Right renal cortex interstitium (tissue), 3 donors: ENCODE measurements at places on chromosomes 13 and 19.

DNA sequence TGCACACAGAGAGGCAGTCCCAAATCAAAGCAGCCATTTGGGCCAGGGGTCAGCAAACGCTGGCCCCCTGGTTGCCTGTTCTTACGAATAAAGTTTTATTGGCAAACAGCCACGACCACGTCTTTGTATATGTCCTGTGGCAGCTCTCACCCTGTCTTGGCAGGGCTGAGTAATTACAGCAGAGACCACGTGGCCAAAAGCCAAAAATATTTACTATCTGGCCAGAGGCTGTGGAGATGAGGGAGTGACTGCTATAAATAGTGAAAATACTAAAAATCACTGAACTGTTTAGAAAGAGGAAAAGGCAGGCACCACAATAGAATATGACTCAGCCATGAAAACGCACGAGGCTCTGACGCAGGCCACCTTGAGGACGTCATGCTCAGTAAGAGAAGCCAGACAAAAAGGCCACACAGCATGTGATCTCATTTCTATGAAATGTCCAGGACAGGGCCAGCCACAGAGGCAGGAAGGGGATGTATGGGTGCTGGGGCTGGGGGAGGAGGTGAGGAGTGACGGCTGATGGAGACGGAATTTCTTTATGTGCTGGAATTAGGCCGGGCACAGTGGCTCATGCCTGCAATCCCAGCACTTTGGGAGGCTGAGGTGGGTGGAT lies 29.4 kb downstream of the SMIM24 start:
- DNase-seq, result no peak

- no peak for DNase-seq
These were observed 687.0 kb downstream of the EFNB2 start for GRCh38 chr13:105848494-105848893.

DNA sequence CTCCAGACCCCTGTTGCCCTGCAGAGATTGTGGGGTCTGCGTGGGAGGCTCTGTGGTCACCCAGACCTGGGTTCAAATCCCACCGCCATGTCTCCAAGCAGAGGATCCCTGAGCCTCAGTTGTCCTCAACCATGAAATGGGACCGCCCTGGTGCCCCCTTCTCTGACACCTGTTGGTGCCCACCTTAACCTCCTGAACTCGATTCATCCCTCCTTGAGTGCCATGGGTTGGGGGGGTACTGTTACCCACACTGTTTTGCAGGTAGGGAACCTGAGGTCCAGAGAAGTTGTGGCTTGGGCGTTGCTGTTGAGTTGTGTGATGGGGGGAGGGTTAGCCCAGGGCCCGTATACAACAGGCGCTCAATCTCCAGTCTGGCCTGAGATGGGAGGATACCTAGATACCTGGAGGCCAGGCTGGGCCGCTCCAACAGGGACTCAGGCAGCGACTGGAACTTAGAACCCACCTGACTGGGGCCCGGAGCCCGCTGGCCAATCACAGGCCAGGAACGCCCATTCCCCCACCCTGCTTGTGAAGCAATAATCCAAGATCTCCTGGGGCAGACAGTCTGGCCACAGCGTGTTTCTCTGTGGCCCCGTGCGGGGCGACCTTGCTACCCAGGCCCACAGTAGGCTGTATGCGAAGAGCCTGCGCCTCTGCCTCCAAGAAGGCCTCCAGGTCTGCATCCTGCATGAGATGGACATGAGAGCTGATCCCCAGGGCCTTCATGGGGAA lies 2.8 kb downstream of the ARID3A start:
- no peak for DNase-seq

GRCh38 chr13:53885997-53886396 lies 857.4 kb downstream of the OLFM4 start:
- no peak for DNase-seq

GRCh38 chr13:102816708-102817107 lies 17.8 kb downstream of the BIVM start:
- DNase-seq, result no peak

DNA sequence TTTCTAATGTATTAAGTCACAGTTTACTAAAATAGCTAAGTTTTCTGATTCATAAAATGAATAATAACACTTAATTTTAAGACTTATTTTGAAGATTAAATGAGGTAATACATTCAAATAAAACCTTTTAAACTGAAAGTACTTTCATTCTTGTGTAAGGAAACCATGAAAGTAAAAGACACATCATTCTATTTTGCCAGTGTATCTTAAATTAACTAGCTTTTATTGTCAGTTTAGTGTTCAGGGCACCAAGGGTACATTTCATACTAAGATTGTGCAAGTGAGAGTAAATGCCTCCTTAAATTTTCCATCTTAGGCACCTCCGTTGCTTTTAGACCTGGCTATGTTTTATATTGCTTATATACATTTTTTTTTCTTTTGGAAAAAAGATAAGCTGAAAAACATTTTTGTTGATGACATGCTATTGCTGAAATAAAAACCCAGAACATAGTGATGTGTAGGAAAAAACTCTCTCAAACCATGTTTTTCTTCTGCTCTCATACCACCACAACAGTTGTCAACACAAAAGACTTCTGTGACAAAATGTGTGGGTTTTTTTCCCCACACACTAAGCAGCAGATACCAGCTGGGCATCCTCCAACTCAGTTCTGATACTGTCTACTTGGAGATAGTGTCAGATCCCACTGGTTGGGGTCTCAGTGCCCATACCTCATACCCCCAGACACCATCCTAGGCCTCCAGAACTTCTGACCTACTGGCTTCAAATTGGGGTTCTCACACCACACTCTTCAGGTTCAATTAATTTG lies 30.7 kb upstream of the LPAR6 start:
- DNase-seq, result no peak

DNA sequence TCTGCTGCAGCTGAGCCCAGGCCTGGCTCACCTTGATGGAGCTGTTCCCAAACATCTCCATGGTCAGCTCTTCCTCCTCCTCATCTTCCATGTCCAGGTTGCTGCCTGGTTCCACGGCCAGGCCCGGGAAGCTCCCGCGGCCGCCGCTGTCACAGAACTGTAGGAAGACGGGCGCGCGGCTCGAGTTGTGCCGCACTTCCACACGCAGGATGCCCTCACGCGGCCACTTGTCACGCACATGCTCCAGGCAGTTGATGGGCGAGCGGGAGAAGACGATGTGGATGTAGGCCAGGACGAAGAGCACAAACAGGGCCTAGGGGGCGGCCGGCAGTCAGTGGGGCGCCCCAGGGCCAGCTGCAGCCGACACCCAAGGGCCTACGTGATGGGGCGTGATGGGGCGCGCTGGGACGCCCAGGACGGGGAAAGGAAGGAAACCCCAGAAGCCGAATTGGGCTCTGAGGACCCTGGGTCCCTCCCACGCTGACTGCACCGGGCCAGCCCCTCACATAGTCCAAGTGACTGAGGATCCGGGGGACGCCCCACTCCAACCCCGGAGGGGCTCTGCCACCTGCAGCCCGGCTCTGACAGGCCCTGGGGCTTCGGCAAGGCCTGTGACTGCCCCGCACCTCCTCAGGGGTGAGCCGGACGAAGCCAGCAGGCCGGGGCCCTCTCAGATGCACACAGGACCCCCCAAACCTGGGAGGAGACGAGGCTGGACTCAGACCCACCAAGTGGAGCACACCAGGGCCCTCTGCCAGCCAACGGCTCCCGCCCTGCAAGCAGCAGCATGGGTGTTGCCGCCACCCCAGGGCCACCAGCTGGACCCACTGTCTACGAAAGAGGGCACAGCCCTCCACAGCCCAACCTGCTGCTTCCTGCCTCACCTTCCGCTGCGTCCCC lies 6.5 kb downstream of the TMEM259 start:
- DNase-seq, result no peak

GRCh38 chr19:14375582-14376291 lies 5.5 kb upstream of the ADGRE5 start:
- DNase-seq, result no peak

DNA sequence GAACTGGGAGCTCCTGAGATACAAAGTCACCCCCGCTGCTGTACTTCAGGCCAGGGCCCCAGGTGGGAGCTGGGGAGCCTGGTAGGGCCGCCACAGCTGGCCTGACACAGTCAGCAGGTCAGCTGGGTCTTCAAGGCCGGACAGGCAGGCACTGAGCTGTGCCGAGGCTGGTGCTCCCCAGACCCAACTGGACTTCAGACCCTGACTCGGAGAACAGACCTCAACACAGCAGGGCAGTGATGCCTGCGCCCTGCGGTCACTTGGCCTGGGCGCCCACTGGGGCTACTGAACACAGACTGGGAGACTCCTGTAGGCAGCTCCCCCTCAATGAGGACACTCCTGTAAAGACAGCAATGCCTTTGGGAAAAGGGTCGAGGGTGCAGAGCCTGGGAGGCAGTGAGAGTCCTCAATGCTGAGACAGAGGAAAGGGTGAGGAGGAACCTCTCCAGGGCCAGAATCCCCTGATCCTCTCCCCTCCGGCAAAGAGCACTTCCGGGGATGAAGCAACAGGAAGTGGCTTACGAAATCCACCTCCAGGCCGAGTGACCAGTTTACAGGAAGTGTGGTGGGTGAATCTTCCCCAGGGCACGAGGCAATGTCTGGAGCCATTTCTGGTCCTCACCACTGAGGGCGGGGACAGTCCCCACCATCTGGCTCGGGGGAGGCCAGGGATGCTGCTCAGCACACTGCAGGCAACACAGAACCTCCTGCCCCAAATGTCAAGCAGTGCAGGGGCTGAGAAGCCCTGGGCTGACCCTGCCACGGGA lies 40.8 kb upstream of the ISYNA1 start:
- no peak for DNase-seq

- DNase-seq, result no peak
These were observed 38.7 kb upstream of the ARHGEF7 start for GRCh38 chr13:111076155-111077013.

DNA sequence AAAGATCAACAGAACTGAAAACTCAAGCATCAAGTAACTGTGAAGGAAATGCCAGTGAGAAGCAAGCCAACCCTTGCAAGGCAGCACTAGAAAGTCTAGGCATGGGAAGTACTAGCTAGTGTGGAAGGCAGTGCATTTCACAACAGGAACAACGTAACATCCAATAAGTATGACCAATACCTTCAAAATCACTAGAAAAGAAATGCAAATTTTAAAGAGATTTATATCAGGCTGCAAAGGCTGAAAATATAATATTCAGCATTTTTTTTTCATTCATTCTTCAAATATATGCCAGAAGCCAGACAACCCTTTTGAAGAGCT lies 121.9 kb downstream of the DLEU7 start:
- no peak for DNase-seq

- DNase-seq, result no peak
These were observed at the start of gene ACP4 for GRCh38 chr19:50790396-50790795. ACP4 (plus strand) TSS chr19:50790415; CDS start chr19:50790415, 0 bp downstream.

DNA sequence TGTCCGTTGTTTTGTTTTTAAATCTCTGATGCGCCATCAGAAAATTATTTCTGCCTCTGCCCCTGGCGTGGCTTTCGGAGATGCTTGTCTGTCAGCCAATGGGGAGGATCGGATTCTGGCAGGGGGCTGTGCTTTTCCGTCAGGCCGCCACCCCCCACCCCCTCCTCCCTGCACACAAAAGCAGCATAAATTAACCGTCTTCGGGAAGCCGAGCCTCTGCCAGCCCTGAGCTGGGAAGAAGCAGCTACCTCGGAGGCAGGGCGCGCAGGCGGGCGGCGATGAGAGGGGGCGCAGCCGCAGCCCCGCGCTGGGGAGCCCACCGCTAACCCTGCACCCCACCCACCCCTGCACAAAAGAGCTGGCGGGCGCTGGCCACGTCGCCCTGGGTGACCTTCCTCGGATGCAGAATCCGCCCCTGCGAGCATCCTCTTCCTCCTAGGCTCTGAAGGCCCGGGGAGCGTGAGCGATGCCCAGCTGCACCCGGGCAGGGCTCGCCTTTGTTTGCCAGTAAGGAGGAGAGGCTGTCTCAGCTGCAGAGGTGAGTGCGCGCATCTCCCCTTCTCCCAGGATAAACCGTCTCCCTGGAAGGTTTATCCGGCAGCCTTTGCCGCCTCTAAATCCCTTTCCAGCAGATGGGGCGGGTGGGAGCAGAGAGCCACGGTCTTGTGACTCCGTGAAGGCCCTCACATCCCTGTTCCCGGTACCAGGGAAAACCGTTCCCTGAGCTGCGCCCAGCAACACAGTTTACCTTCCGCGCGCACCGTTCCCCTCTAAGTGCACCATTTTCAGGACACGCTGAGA lies at the start of gene ATCAY:
Gene ATCAY, plus strand, starts transcription at position 215 of the 801 bp plus-strand sequence. CDS start 5,083 bp downstream, outside the sequence.
- DNase-seq, result no peak

GRCh38 chr19:51837145-51837544 lies 42.2 kb downstream of the FPR3 start:
- no peak for DNase-seq

DNA sequence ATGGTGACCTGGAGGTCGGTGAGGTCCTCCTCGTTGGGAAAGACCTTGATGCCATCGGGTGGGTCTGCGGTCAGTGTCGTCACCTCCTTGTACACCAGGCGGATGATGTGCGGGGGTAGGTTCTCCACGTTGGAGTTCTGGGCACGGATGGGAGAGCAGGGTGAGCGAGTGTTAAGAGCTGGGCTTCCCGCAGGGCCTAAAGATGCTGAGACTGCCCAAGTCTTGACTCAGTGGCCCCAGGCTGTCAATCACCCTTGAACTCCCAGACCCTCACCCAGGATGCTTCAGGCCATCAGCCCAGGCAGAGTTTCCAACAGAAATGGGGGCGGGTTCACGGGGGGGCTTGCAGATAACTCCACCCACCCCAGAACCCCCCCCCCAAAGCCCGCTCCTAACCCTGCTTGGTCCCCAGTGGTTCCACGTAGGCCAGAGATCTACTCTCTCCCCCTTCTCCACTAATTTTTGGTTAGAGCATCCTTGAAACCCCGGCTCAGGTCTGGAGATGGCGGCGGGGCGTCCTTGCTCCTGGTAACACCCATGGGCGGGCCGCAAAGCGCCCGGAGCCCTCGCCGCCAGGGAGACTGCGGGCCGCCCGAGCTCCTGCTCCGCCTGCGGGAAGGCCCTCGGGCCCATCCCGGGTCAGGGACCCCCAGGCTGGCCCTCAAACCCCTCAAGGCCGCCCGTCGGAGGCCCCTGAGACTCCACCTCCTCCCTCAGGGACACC lies 600 bp downstream of the UBE2S start:
- no peak for DNase-seq

DNA sequence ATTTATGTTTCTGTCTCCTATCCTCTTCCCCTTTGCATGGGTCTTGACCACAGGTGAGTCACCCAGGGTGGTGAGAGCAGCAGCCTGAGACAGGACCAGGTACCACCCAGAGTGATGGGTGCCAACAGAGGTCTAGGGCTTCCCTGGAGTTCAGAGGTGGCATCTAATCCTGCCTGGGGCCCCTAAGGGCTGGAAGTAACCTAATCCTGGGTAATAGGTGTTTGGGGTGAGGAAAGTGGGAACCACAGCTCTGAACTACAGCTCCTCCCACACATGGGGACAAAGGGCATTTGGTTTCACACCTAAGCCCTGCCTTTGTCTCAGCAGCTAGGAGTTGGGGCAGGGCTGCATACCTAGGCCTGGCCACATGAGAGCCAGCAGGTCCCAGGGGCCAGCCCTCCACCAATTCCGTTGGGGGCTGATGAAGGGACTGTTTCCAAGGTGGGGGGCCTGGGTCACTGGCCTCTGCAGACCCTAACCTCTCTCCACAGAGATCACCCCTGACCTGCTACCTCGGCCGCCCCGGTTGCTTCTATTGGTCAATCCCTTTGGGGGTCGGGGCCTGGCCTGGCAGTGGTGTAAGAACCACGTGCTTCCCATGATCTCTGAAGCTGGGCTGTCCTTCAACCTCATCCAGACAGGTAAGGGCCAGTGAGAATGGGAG lies 8.0 kb downstream of the SPHK2 start:
- DNase-seq, result no peak
